ENCODE measurements at places on chromosomes 2 and 18.

- no peak for DNase-seq
Measured at GRCh38 chr2:160679686-160680085, 186.1 kb upstream of the RBMS1 start.

DNA sequence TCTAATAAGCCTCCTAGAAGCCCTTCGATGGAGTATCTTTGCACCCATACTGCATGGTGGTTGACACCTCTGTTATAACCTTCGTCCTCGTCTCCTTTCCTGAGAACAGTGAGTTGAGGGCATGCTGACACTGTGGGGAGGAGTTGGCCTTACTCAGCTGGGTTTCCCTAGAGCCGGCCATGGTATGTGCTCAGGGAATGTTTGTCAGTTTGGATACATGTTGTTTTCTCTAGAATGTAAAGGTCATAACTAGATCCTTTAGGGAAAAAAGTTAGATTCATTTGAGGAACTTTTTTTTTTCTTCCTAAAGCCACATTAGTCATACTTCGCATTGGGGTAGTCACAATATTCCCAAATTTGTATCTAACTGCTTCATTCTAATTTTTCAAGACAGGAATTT is 106.0 kb upstream of the FOSL2 start:
- DNase-seq: no peak

- no peak for DNase-seq
Measured at GRCh38 chr18:3148930-3149535, 70.7 kb downstream of the MYOM1 start.

DNA sequence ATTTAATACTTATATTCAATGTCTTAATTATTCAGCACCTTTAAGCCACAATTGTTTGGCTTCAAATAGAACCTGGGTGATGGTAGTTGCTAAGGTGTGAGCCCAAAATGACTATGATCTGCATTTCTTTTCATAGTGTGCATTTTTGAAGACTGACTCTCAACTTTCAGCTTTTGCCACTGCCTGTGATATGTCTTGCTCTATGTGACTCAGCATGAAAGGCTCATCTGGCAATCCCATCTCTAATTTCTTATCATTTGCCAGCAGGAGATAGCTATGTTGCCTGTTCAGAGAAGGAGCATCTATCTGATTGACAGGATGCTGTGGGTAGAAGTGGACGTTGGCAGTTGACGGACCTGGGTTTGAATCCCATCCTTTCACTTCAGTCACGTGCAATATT is 34.5 kb upstream of the CCDC93 start:
- no peak for DNase-seq

GRCh38 chr2:234091883-234092282 is 41.4 kb downstream of the SPP2 start:
- DNase-seq: no peak

- no peak for DNase-seq
Measured at GRCh38 chr2:5391362-5391761, 300.8 kb upstream of the SOX11 start.

DNA sequence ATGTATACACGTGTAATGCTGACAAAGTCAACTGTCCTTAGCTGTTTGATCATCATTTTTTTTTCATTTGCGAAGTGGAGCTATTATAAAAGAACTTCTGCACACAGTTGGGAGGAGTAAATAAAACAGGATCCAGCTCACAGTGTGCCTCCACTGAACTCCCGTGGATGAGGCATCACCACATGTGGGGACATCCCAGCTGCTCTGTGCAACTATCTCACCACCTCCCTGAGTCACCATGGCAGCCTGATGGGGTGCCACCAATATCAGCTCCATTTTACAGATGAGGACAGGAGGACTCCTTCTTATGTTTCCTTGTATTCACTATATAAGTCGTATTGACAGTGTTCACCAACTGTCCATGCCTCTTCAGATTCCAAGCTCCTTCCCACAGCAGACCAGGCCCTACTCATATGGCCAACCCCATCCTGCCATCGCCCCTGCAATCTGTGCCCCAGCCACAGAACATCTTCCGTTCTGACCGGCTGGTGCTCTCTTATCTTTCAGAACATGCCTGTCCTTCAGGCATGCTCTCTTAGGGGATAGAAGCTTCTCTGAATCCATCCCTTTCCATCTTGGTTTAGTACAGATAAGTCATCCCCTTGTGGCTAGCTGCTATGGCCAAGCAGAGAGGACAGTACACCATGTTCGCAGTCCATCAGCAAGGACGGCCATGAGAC is 288.1 kb downstream of the RNF144A start:
- no peak for DNase-seq

DNA sequence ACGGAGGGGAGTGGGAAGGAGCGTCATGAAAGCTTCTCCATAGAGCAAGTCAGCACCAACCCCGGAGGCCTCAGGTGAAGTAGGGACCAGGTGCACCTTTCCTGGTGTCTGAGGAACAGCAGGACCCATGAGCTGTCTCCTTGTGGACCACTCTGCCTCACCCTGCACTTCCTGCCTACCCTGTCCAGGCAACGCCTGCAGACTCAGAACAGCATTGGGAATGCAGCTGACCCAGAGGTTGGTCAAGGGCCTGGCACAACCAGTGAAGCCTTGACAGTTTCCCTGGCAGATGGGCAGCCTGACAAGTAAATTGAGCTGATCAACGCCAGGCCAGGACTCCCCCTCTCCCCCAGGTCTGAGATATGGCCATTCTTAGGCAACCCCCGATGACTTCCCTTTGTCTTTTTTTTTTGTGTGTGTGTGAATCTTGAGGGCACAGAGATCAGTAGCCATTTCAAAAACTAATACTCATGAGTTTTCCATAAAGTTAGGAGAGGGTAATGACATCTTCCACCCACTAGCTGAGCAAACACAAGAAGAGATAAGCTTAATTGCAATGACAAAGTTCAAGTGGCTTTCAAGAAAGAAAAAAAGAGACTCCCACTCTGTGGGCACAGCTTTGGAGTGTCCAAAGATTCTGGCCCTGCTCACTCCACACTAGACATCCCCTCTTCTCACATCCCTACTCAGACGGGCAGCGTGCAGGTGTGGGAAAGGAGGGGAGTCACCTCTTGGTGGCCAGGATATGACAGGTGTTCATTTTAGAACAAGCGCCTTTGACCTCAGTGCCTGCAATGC is 3.5 kb upstream of the FABP1 start:
- DNase-seq: no peak

GRCh38 chr2:28382755-28383154 is 9.9 kb upstream of the FOSL2 start:
- no peak for DNase-seq

DNA sequence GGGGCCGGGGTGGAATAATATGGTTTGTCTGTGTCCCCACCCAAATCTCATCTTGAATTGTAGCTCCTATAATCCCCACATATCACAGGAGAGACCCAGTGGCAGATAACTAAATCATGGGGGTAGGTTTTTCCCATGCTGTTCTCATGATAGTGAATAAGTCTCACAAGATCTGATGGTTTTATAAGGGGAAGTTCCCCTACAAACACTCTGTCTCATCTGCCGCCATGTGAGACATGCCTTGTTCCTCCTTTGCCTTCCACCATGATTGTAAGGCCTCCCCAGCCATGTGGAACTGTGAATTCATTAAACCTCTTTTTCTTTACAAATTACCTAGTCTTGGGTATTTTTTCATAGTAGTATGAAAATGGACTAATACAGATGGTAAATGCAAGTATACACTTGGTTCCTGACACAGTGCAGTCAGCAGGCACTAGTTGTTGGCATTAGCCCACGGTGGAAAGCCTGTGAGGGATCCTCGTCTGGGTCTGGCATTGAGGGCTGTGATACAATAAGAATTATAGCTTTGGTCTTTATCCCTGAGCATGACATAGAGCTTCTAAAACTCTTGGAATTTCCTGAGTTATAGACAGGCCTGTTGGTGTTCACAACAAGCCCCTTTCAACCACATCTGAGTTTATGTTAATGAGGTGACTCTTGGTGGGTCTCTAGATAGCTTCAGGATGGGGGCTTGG is 135.8 kb downstream of the CABLES1 start:
- no peak for DNase-seq

GRCh38 chr2:166417669-166418068 is 41.9 kb upstream of the SCN9A start:
- DNase-seq: no peak

- DNase-seq: no peak
Measured at GRCh38 chr2:173278794-173279526, 75.7 kb upstream of the CDCA7 start.

DNA sequence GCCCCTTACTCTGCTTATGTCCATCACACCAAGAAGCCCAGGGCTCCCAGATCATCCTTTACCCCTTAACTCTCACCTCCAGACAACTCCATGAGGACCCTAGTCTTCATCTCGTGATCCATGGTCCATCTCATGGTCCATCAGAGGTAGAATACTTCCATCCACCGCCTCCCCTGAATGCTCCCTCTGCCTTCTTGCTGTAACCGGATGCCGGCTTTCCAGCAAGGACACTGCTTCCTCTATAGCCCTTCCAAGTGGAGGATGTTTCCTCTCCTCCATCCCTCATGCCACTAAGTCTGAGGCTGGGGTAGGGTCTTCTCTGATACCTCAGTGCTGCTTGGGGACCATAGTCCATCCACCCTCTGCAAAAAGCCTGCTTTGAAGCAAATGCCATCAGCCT is 118.6 kb upstream of the SIX2 start:
- DNase-seq: no peak

GRCh38 chr2:147348931-147349555 is 495.8 kb upstream of the ACVR2A start:
- DNase-seq: no peak

GRCh38 chr2:25251422-25252273 is 83.3 kb upstream of the POMC start:
- DNase-seq: no peak

DNA sequence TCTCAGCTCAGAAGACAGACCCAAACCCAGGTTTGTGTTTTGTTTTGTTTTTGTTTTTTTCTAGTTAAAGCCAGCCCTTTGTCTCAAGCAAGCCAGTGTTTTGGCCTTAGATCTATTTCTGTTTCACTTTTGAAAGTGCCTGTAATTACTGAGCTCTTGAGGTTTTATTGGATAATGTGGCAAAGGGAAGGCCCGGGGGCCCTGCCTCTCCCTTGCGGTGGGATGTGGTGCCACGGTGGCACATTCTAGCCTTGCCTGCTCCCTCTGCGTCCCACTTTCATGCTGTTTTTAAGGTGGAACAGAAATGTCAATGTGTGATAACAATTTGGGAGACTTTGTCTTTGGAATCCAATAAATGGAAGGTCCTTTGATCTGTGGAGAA is 2.5 kb downstream of the HPCAL1 start:
- DNase-seq: no peak

DNA sequence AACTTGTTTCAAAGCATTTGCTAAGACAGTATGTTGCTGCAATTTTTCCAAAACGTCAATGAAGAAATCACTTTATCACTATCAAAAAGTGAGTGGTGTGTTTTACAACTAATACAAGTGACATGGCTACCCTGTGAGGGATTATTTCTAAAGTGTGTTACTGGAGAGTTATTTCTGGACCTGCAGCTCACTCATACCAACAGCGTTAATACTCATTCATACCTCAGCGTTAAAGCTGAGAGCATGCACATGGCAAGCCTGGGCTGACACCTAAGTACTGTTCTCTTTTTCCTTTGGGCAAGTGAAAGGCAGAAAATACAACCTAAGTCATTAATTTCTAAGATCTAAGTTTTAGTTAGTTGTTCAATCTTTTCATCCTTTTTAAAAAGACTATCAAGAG is 13.0 kb upstream of the MRPL19 start:
- DNase-seq: no peak
